ENCODE measurements at places on chromosomes 16 and 17.

GRCh38 chr17:82642022-82642421, 6.2 kb downstream of the WDR45B start:
- DNase-seq: no peak

GRCh38 chr17:80795754-80796153, 195.9 kb upstream of the CHMP6 start:
- DNase-seq: no peak

GRCh38 chr16:55671974-55672280, 16.1 kb downstream of the SLC6A2 start:
- DNase-seq: no peak

GRCh38 chr16:2008009-2008526, 1.6 kb downstream of the ZNF598 start:
- peak; percentile 43 for DNase-seq

GRCh38 chr17:12521416-12521815, 144.3 kb upstream of the MYOCD start:
- no peak for DNase-seq

- DNase-seq: peak; percentile 16
These were observed 21.5 kb upstream of the PSMD7 start for GRCh38 chr16:74275031-74275636.
